ENCODE measurements at places on chromosomes 11 and 22.

DNA sequence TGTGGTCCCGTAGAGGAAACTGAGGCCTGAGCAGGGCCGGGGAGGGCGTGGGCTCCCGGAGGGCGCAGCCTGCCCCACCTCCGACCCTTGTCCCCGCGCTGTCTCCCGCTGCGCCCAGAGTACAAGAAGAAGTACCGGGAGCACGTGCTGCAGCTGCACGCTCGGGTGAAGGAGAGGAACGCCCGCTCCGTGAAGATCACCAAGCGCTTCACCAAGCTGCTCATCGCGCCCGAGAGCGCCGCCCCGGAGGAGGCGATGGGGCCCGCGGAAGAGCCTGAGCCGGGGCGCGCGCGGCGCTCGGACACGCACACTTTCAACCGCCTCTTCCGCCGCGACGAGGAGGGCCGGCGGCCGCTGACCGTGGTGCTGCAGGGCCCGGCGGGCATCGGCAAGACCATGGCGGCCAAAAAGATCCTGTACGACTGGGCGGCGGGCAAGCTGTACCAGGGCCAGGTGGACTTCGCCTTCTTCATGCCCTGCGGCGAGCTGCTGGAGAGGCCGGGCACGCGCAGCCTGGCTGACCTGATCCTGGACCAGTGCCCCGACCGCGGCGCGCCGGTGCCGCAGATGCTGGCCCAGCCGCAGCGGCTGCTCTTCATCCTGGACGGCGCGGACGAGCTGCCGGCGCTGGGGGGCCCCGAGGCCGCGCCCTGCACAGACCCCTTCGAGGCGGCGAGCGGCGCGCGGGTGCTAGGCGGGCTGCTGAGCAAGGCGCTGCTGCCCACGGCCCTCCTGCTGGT, 1.9 kb downstream of the NLRP6 start:
- peak; percentile 65 for ATAC-seq

GRCh38 chr11:32326522-32326921, 108.8 kb downstream of the WT1 start:
- no peak for ATAC-seq

DNA sequence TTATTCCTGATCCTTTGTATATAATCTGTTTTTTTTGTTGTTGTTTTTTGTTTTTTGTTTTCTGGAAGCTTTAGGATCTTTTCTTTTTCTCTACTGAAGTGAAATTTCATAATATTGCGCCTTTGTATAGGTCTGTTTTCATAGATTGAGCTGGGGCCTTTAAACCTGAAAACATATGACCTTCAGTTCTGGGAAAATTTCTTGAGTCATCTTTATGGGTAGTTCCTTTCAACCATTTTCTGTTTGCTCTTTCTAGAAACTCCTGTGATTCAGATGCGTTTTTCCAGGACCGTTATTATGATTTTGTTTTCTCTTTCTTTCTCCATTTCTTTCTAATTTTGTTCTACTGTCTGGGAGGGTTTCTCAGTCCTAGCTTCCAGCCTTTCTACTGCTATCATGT, 43.7 kb downstream of the BSX start:
- ATAC-seq: no peak

DNA sequence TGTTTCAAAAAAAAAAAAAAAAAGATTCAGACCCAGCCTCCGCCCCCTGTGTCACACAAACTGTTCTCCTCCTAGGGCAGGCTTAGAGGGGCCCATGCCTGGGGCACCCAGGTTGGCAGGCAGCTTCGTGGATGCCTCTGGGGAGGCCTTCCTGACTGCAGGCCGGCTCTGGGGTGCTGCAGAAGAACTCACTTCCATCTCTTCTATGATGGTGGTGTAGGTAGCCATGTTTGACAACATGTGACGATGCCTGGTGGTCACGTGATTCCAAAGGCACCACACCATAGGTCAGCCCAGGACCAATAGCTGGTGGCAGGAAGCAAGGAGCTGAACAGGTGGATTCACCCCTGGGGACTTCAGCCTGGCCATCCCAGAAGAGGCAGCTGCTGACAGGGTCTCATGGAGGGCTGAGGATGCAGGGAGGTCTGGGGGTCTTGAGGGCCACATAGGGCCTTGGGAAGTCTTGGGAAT, 24.1 kb upstream of the CELSR1 start:
- ATAC-seq: no peak

- ATAC-seq: no peak
These were observed 1.2 kb downstream of the C2CD2L start for GRCh38 chr11:119108146-119108856.

DNA sequence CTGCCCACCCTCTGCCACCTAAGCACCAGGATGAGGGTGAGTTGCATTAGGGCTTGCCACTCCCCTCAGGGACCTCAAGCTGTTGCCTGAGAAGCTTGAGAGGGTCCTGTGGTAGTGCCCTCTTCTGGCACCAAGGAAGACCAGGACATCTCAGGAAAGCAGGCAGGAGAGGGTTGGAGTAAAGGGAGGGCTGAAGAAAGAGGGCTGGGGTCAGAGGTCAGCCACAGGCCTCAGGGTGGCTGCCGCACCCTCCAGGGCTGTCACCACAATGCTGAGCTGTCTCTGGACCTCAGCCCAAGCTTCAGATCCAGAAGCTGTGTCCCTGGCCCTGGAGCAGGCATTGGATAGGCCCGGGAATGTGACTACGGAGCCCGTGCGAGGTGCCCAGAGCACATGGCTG, 4.1 kb downstream of the SAC3D1 start:
- no peak for ATAC-seq

DNA sequence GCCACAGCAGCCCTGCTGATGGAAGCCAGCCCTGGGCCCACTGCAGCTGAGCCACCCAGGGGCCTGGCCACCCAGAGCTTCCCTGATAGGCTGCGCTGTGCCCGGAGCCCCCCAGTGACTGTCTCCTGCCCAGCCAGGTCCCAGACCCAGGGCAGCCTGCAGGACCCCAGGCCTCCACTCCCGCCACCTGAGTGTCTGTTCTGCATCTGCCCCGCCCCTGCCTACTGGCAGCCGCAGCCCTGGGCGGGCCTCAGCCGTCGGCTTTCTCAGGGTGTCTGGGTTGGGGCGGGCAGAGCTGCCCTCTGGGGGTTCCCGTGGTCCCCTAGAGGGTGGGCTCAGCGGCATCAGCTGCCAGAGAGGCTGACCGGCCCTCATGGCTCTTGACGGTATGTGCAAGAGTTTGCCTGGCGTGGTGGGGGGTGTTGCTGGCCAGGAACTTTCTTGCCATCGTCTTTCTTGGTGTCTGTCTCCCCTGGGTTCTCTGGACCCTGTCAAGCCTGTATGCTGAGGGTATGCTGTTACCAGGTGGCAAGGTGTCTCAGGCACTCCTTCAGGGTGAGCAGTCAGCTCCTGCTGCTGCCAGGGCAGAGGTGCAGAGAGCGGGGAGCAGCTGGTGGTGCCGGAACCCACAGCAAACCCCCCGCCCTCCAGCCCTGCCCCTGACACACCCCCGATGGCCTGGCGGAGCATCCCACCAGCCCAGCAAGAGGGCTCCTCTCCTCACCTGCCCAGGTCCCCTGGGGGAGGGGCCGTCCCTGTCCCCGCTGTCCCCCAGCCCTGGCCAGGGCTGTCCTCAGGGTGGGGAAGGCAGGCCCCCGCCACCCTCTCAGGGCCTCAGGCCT, 12.2 kb upstream of the PIM3 start:
- ATAC-seq: no peak

GRCh38 chr11:27551127-27551526, 44.6 kb upstream of the LIN7C start:
- no peak for ATAC-seq

DNA sequence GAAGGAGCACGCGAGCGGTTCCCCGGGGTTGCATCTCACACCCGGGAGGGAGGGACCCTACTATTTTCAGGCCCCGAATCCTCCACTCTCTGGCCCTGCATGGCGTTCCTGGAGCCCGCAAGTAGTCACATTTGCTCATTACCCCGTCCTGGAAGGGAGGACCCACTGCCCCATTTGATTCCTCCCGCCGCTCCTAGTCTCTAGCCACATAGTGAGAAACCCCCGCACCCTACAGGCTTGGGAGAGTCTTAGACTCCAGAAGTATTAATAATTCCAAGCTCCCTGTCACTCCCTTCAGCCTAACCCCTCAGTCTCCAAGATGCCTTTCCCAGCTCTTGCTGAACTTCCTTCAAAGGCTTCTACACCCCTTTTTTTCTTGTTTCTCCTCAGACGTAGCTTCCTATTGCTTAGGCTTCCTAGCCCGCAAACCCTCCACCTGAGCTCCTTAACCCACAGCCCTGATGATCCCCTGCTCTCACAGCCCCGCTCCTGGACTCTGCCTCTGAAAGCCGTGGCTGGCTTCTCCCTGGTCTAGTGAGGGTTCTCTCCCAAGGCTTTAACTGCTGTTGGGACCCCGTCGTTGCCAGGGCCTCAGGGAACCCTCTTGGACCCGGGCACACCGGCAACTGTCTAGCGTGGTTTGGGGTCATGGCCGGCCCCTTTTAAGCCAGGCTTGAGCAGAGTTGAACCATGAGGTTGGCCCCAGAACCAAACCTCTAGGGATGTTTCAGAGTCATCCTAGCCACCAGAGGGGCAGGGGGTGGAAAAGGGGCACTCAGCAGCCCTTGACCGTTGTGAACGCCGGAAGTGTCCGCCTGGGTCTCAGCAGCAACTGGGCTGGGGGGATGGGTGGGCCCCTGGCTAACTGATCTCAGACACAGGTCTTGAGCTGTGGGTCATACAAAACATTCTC, 862 bp downstream of the GGA1 start:
- no peak for ATAC-seq

GRCh38 chr22:35972559-35972958, 56.1 kb downstream of the RBFOX2 start:
- ATAC-seq: no peak

DNA sequence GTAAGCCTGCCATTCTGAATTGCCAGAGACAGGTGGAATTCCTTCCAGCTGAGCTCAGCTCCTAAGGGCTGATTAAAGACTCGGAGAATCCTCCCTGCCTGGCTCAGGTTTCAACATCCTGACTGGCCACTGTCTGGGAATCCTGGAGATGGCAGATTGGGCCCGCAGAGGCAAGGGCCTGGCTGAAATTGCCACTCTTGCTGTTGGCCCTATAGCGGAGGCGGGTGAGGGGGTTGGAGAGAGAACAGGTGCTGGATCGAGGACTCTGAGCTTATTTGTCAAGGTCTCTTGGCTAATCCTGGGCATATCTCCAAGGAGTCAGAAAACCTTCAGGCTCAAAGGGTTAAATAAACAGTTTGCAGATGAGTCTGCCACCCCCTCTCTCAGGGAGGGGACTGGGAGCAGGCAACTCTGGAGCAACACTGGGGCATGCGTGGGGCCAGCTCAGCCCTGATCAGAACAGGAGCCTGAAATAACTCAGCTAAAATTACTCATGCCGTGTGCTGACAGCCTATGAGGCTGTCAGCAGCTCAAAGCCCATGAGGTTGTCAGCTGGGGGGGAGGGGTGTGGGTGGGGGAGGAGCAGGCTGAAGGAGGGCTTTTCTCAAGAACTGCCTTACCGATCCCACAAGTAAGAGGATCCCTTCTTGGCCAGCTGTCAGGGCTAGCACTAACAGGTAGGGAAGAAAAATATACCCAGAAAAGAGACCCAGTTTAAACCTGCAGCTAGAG, 14.7 kb upstream of the MFRP start:
- ATAC-seq: peak; percentile 40

Measured in stimulated activated memory B cell treated with anti-CD40 and anti-IgM and Interleukin-4, amounts not matched to agents 10 μg/mL and 1 μg/mL and 100 μg/mL, for 72 hours (primary cell).